ENCODE measurements at places on chromosomes 11 and 22.

DNA sequence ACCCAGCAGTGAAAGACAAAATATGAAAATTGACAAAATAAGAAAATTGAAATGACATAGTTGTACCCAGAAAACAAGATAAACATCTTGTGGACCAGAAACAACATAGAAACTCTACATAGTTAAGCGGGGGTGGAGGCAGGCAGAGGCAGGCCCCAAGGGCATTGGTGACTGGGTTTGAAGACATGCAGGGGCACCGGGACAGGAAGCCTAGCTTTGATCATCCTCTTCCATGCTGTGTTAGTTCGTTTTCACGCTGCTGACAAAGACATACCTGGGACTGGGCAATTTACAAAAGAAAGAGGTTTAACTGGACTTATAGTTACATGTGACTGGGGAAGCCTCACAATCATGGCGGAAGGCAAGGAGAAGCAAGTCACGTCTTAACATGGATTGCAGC, 33.5 kb upstream of the CRTAM start:
- DNase-seq: no peak

- DNase-seq: no peak
Observed at GRCh38 chr11:911031-911889, 650 bp upstream of the CHID1 start.

GRCh38 chr11:12692229-12693075, 18.2 kb downstream of the TEAD1 start:
- DNase-seq: peak; percentile 64

GRCh38 chr22:47564651-47565434, 802.4 kb downstream of the TBC1D22A start:
- DNase-seq: no peak

GRCh38 chr11:36311926-36312595, 16.0 kb downstream of the PRR5L start:
- no peak for DNase-seq

Measured in AG09319 (cell line).